ENCODE measurements at places on chromosomes 1 and 21. TPM values are rescaled to one million over a fixed set of nuclear protein-coding genes. Genes with fewer than 3 reads are reported as not detected.

DNA sequence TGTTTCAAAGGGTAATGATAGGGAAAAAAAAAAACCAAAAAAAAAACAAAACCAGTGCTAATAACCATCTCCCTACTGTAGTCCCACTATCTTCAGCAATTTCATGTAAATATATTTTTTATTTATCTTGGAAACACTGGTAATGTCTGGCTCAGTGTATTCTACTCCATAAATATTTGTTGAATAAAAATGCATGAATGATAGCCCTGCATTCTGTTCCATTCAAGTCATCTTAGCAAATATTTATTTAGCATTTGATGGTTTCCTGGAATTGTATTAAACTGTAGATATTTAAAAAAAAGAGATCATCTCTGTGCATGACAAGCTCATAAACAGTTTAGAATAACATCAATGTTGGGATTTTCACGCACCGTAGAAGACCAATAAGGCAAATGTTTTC lies 24.2 kb downstream of the IL23R start:
- no peak for DNase-seq
- H3K27ac ChIP-seq = no peak overlapping the region
- peaks cover 4% of the 10 kb centered on the region for H3K27me3 ChIP-seq

GRCh38 chr1:230985711-230986110 lies 6.8 kb downstream of the ARV1 start:
- no peak for DNase-seq
- no peaks in the 10 kb centered on the region for H3K27me3 ChIP-seq
- no peak overlapping the region for H3K4me3 ChIP-seq
- H3K36me3 ChIP-seq = no peaks in the 10 kb centered on the region
- H3K27ac ChIP-seq = no peak overlapping the region
- no peaks in the 10 kb centered on the region for H3K4me1 ChIP-seq

DNA sequence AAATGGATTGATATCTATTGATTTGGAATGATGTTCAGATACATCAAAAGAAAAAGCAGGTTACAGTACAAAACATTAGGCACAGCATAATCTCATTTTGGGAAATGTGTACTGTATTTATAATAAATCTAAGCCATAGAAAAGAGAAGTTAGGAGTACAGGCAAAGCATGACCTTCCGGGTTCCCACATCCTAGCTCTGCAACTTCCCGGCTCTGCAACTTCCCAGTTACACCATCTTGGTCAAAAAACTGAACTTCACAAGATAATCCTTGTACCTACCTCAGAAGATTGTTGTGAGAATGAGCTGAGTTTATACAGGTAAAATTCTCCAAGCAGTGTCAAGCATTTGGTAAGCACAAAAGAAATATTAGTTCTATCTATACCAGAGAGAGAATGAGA lies 21.7 kb upstream of the SLC44A3 start:
- no peaks in the 10 kb centered on the region for H3K36me3 ChIP-seq
- no peaks in the 10 kb centered on the region for H3K27me3 ChIP-seq
- no peak for DNase-seq
- no peak overlapping the region for H3K4me3 ChIP-seq
- peaks cover 32% of the 10 kb centered on the region for H3K4me1 ChIP-seq

GRCh38 chr1:202852163-202852904 lies 36.6 kb downstream of the RABIF start:
- no peaks in the 10 kb centered on the region for H3K4me1 ChIP-seq
- no peaks in the 10 kb centered on the region for H3K27me3 ChIP-seq
- no peak overlapping the region for H3K4me3 ChIP-seq
- no peaks in the 10 kb centered on the region for H3K36me3 ChIP-seq

The MAD2L2 gene
- 39.5 TPM for total RNA-seq

The ICOSLG gene
- total RNA-seq = 3.4 TPM
